ENCODE measurements at places on chromosomes 16 and 17.

DNA sequence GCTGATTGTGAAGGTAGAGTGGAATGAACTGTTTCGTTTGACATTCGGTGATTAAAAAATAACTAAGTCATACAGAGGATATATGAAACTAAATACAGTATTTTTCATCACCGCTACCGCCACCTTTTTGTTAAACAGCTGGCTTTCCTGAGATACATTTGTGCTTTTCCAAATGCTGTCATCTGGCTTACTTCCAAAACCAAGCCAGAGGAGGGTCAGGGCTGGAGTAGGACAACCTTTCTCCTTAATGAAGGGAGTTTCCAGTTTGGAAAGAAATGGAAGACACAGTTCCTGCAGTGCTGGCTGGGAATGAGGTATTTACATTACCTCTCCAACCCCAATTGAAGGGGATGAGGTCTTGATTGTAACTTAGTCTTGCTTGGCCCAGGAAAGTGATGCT is 3.2 kb downstream of the TNRC6C start:
- DNase-seq, result no peak

DNA sequence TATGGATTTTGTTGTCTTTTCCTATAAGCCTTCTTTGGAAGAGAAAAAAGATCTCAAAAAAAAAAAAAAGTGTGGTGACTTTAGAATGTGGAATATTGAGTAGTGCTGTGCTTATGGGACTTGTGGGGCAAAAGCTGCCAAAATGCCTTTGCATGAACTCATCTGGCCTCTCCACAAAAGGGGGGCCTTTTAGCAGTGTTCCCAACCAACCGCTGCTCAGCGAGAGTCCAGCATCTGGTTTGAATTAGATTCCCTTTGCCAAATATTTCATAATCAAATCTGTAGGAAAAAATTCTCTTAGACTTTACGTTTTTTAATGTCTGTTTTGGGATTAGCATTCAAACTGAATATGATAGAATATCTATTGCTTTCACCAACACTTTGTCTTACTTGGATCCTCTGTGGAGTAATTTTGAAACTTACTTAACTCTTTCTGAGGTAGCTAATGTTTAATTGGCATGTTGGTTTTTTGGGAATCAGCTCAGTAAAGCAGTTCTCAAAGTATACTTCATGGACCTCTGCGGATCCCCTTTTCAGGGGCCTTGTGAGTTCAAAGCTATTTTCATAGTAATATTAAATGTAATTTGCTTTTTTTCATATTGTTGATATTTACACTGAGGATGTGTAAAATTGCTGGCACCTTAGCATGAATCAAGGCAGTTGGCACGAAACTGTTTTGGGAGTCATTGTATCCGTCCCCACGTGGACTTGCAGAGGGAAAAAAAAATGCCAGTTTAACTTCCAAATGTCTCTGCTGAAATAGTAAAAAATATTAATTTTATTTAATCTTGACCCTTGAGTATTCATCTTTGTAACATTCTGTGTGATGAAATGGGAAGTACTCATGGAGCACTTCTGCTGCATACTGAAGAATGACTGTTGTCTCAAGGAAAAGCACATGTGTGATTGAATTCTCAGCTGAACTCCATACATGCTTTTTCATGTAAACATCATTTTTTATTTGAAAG is 34.7 kb upstream of the VPS4A start:
- no peak for DNase-seq

- DNase-seq, result no peak
These were observed 1568.6 kb upstream of the GOT2 start for GRCh38 chr16:60302676-60303075.

GRCh38 chr17:63531022-63531965 is 8.1 kb downstream of the KCNH6 start:
- DNase-seq, result no peak

GRCh38 chr17:71764505-71764904 is 356.3 kb upstream of the SOX9 start:
- DNase-seq, result no peak
